ENCODE measurements at places on chromosomes 7 and 10. TPM values are rescaled to one million over a fixed set of nuclear protein-coding genes. Genes with fewer than 3 reads are reported as not detected.

The ANKRD61 gene
- total RNA-seq = not detected

The TEX47 gene
- not detected for total RNA-seq

The SLC26A3 gene
- not detected for total RNA-seq

The CLDN3 gene
- not detected for total RNA-seq

The HMX3 gene
- total RNA-seq = not detected

The MINDY3 gene
- total RNA-seq = 26.7 TPM

The GPR26 gene
- total RNA-seq = not detected

The CCDC172 gene
- total RNA-seq = not detected

The CROT gene
- 16.0 TPM for total RNA-seq

The KLLN gene
- 0.37 TPM for total RNA-seq

The SH3PXD2A gene
- 14.8 TPM for total RNA-seq

The NPY4R gene
- 1.1 TPM for total RNA-seq

The NME8 gene
- not detected for total RNA-seq

The TACR2 gene
- not detected for total RNA-seq

The DRGX gene
- not detected for total RNA-seq

The ANLN gene
- total RNA-seq = 7.4 TPM

The CHCHD1 gene
- total RNA-seq = 22.2 TPM

The TEX36 gene
- not detected for total RNA-seq

The SDK1 gene
- 6.5 TPM for total RNA-seq

The AMPH gene
- 3.4 TPM for total RNA-seq

The TCAF2 gene
- total RNA-seq = 2.4 TPM

The GPR15LG gene
- not detected for total RNA-seq

The PLPP4 gene
- 0.46 TPM for total RNA-seq

The LLCFC1 gene
- total RNA-seq = not detected

The PAX4 gene
- total RNA-seq = not detected

The SFTPD gene
- total RNA-seq = not detected

The PNLIPRP3 gene
- total RNA-seq = 0.09 TPM

The FASTK gene
- total RNA-seq = 76.1 TPM

The KEL gene
- total RNA-seq = not detected

The SLC4A2 gene
- total RNA-seq = 78.7 TPM

The ATRNL1 gene
- total RNA-seq = 0.18 TPM

The OTUD1 gene
- total RNA-seq = 4.3 TPM

The GATA3 gene
- total RNA-seq = not detected

The EPHA1 gene
- total RNA-seq = 0.14 TPM

The NUTM2A gene
- total RNA-seq = 0.28 TPM

The SLC26A4 gene
- total RNA-seq = 0.65 TPM

The VWA2 gene
- not detected for total RNA-seq

The SEMA3E gene
- 2.0 TPM for total RNA-seq

The FRA10AC1 gene
- 4.8 TPM for total RNA-seq

The UNCX gene
- not detected for total RNA-seq

The TMEM213 gene
- not detected for total RNA-seq

The ELOVL3 gene
- 0.85 TPM for total RNA-seq

The CRYGN gene
- total RNA-seq = 0.74 TPM

The BAMBI gene
- 33.4 TPM for total RNA-seq

The GJC3 gene
- total RNA-seq = under 0.01 TPM

The STN1 gene
- total RNA-seq = 23.9 TPM

The LAMB1 gene
- 562 TPM for total RNA-seq

The GIMAP6 gene
- total RNA-seq = 0.14 TPM

The AUTS2 gene
- total RNA-seq = 2.3 TPM

The GPRIN2 gene
- under 0.01 TPM for total RNA-seq

The HOXA3 gene
- 1.8 TPM for total RNA-seq

The KCNIP2 gene
- total RNA-seq = 1.8 TPM

The TAS2R41 gene
- total RNA-seq = not detected

The OAT gene
- total RNA-seq = 201 TPM

The SLC13A1 gene
- not detected for total RNA-seq

The CYREN gene
- total RNA-seq = 43.8 TPM

Data from smooth muscle cell of bladder (primary cell).